Activated CD4-positive, alpha-beta T cell treated with anti-CD3 and anti-CD28 coated beads for 1 hour (primary cell): ENCODE measurements at places on chromosomes 6 and 20.

GRCh38 chr6:4687656-4687988 lies 88.6 kb upstream of the CDYL start:
- DNase-seq, result no peak

DNA sequence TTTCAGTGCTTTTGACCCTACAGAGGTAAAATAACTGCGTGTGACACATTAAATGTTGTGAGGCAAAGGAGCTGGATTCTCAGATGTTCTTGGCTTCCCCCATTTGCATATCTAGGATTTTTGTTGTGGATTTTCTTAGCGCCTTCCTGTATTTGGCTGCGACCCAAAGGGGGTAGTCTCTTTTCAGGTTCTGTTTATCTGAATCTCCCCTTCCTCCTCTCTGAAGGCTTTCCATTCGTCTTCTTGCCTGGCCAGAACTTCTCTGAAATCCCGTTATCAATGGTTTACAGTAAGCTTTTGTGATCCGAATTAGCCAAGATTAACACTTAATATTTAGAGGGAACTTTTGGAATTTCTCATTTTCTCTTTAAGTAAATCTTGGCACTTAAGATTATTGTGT lies 60.8 kb downstream of the ADGRB3 start:
- no peak for DNase-seq

DNA sequence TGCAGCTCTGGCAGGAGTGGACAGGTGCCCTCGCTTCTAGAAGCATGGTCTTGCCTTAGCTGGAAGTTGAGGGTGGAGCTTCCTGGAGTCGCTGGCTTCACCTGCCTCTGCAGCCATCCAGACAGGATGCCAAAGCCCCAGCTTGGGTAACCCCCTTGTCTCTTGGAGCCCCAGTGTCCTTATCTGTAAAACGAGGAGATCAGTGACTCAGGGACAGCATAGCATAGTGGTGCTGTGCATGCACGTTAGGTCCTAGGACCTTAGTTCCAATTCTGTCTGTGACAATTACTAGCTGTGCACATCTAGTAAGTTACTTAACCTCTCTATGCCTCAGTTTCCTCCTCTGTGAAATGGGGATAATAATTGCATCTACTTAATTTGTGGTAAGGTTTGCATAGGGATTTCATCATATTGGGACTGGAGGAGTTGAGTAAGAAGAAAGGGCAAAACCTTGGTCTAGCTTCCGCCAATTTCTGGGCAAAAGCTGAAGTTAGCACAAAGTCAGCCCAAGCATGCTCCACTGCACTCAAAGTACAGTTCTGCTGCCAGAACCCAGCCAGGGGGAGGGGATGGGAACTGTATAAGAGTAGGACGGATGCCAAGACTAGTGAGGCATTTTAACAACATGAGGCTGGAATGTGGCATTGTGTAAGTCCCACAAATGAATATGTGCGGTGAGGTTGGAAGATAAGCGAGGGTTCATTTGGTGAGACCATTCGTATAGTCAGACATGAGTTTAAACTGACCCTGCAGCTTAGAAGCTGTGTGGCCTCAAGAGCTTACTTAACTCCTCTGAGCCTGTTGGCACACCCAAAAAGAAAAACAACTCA lies 24.5 kb downstream of the TOX2 start:
- DNase-seq, result no peak

GRCh38 chr6:121666814-121667213 lies 231.4 kb downstream of the GJA1 start:
- no peak for DNase-seq

DNA sequence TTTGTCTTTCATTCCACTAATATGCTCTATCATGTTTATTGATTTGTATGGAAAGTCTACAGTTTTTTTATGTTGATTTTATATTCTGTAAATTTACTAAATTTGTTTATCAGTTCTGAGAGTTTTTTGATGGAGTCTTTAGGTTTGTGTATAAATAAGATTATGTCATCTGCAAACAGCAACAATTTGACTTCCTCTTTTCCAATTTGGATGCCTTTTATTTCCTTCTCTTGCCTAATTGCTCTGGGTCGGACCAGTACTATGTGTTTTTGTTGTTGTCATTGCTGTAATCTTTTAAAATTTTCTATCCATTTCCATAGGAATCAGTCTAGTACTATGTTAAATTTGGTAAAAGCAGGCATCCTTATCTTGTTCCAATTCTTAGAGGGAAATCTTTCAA lies 31.5 kb upstream of the POLR1H start:
- DNase-seq, result no peak

- DNase-seq, result no peak
These were observed 84.5 kb upstream of the GPR6 start for GRCh38 chr6:109893606-109894005.

- no peak for DNase-seq
These were observed 901.3 kb upstream of the CITED2 start for GRCh38 chr6:140275725-140276124.

DNA sequence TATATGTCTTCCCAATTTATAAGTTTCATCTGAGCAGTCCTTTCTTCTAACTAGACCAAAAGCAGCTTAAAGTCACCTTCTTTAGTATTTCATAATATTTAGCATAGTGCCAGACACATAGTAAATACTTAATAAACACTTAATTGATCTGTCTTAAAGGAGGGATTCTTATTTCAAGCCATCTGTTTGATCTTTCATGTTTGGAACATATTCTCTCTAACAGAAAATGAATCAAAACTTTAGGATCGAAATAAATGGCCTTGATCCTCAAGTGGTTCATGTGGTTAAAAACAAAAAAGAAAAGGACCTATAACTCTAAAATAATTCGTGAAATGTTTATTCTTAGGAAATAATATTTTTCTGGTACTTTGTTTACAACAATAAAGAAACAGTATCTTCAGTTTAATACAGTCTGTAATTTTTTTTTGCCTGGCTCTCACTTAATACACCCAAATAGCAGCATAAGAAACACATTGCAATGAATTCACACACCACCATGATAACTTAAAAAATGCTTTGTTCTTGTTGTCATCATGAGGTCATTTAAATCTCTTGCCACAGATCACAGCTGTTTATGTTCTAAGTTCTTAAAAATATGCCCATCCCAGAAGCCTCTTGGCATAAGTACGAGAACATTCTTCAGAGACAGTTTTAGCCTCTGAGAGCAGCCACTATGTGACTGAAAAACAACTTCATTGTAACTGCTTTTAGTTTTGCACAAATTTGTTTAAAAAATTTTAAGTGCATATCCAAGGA lies 48.1 kb downstream of the ESF1 start:
- no peak for DNase-seq

- no peak for DNase-seq
These were observed 187.2 kb downstream of the LRFN2 start for GRCh38 chr6:40399888-40400457.

DNA sequence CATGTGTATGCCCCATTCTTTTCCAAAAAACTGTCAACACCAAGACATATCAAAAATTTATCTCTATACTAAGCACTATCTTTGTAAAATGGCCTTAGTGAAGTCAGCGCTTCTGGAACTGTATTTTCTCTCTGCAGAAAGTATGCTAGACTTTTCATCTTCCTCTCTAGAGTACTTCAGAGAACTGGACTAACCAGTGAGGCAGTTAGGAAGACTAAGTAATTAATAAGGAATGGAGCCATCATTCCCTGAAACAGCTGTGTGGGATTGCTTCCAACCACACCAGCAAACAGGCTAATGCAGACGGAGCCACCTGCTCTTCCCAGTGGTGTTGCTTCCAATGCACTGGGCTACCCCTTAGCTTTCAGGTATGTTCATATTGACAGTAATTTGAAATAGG lies 169.1 kb upstream of the FUT9 start:
- DNase-seq, result no peak

GRCh38 chr20:24451428-24451827 lies 18.0 kb upstream of the SYNDIG1 start:
- no peak for DNase-seq

- DNase-seq, result no peak
These were observed 134.4 kb downstream of the ARHGAP18 start for GRCh38 chr6:129575378-129576118.

GRCh38 chr6:150093397-150093796 lies 24.5 kb upstream of the ULBP3 start:
- no peak for DNase-seq

DNA sequence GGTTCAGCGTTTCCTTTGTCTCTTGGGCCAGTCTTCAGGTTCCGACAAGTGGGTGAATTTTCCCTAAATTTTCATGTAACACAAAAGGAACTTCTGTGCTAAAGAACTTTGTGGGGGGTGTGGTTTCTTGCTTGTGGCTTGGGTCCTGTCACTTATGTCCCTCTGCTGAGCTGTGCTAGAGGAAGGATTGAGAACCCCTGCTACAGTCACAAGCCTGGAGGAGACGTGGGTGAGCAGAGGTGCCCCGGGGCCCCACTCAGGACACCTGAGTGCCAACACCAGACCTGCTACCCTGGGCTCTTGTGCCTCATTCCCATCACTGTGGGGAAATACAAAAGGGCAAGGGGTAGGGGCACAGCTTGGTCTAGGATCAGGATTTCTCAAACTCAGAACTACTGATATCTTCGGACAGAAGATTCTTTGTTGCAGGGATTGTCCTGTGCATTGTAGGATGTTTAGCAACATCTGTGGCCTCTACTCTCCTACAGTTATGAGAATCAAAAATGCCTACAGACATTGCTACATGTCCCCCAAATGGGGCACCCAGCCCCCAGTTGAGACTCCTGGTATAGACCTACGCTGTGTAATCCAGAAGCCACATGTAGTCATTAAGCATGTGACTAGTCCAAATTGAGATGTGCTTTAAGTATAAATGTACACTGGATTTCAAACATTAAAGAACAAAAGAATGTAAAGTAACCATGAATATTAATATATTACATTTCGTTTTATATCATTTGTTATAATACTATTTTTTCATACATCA lies 128.7 kb downstream of the LY86 start:
- DNase-seq, result no peak

DNA sequence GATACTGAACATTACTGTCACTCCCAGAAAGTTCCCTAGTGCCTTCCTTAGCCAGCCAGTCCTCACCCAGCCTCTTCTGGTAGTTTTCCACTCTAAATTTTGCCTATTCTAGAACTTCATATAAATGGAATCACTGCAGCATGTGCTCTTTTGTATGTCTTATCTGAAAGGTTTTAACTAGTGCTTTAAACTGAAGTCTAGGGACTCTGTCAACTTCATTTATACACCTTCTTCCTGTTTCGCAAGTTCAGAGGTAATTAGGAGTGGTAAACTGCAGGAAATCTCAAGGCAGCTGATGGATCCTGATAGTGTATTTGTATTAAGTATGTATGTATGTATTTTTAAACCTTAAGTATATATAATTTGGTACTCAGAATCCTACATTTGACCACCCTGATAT lies 94.3 kb downstream of the TCP11 start:
- DNase-seq, result no peak
